ENCODE measurements at places on chromosomes 4 and X. TPM values are rescaled to one million over a fixed set of nuclear protein-coding genes. Genes with fewer than 3 reads are reported as not detected.
A peak's percentile ranks its signal among the peaks of the same experiment; 100 is the strongest.

Gene PCSK1N
- polyA plus RNA-seq = 5.4 TPM

GRCh38 chr4:73223258-73223650 is 35.3 kb downstream of the ANKRD17 start:
- peaks cover 3% of the 10 kb centered on the region for H3K4me1 ChIP-seq
- H3K4me3 ChIP-seq = peak overlapping the region; percentile 68
- H3K36me3 ChIP-seq = no peaks in the 10 kb centered on the region
- H3K27me3 ChIP-seq = no peaks in the 10 kb centered on the region

Gene PIR
- polyA plus RNA-seq = 5.0 TPM

DNA sequence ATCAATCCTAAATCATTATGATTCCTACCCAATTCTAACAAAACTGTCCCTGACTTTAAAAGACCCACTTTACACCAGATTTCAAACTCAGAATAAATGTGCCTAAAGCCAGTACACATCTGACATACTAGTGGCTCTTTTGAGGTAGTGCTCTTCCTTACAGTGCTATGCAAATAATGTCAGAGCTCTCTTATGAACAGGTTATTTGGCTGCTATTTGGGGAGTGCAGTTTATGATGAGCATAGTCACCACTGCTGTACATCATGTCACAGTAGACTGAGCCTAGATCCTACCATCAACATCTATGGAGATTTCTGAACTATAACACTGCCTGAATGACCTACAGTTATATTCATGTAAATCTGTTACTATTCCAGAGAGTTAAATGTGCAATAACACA is 50.4 kb upstream of the PAGE5 start:
- no peak overlapping the region for H3K4me3 ChIP-seq
- H3K27ac ChIP-seq = no peak overlapping the region
- H3K27me3 ChIP-seq = peaks cover 9% of the 10 kb centered on the region
- DNase-seq = no peak
- H3K36me3 ChIP-seq = no peaks in the 10 kb centered on the region
- H3K4me1 ChIP-seq = no peaks in the 10 kb centered on the region

Measured in muscle of leg (tissue), 16 donors.